H7 (cell line): ENCODE measurements at places on chromosomes 6 and 20. TPM values are rescaled to one million over a fixed set of nuclear protein-coding genes. Genes with fewer than 3 reads are reported as not detected.
A peak's percentile ranks its signal among the peaks of the same experiment; 100 is the strongest.

CBLN4 gene
- total RNA-seq: not detected in 2 replicates

FERMT1 gene
- 11.0 and 14.3 TPM in 2 replicates for total RNA-seq

ESR1 gene
- under 0.01 and 0.04 TPM in 2 replicates for total RNA-seq

MDFI gene
- 205 and 262 TPM in 2 replicates for total RNA-seq

GRCh38 chr6:150451807-150452427 lies 83.1 kb downstream of the IYD start:
- DNase-seq: no peak

DNA sequence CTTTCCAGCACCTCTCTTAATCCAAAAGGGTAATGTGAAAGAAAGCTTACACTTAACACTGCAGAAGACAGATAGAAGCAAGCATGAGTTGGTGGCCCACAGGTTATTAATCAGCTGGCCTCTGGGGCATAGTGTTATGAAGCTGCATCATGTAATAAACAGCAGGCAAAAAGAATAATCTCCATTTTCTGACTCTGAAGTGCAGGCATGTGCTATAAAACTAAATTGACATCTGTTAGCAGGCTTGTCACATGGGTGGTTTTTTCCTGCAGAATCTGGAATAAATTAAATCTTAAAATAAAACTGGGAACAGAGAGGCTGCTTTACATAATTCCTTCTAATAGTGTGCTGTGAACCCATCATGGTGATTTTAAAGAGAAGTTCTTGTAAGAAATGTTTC lies 73.3 kb downstream of the METTL24 start:
- DNase-seq: no peak

- no peak for DNase-seq
Measured at GRCh38 chr6:139422105-139423036, 47.9 kb upstream of the CITED2 start.

GRCh38 chr20:6940048-6940447 lies 172.6 kb downstream of the BMP2 start:
- peak; percentile 37 for DNase-seq

DNA sequence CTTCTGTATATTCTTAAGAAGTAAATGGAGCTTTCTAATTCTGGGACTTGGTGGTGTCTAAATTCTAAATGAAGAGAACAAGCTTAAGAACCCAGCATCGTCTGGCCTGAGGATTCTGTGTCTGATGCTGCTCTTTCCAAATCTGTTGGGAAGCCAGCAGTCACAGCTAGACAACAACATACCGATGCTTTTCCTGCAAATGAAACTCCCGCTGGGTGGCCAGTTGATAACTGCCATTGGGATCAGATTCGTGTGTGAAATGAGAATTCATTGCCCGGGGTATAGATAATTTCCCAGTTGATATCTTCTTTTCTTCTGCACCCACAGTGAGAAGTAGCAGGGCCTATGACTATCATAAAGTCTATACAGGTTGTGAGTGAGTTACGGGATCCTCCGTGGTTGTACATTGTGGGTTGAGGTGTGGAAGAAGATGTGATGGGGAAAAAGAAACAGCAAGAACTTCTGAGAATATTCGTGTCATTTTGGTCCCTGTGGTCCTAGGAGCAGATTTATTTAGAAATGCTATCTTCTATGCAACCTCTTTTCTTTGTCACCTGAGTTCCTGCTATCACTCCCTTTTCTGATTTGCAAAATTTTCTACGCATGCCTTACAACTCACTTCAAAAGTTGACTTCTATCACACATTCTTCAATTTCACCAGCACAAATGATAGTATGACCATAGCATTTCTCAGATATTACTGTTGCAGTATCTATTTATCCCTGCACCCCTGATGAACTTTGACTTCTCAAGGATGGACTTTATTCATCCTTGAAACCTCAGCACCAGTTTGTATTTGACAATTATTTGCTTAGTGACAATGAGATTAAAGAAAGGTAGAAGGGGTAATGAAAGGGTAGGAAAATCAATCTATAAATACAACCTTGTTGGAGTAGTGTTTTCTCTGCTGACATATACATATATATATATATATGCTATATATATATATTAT lies 10.4 kb downstream of the NOX3 start:
- no peak for DNase-seq

DNA sequence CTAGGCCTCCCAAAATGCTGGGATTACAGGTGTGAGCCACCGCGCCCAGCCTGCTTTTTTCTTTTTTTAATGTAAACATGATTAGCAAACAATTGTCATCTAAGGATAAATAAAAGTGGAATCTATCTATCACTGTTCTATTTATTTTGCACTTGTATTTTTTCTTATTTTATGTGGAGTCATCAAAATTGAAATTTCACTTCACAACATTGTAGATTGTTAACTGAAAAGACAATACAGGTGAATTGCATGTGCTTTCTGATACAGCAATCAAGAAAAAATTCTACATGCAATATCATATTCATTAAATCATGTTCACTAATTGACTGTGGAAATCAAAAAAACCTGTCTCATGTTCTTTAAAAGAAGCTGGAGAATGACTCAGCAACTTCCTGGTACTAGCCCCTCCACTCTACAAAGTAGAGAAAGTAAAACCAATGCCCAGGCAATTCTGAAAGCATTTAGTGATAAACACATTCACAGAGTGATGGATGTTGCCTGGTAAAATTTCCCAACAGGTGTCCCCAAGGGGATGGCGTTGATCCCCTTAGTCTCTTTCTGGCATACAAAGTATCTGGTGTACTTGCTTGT lies 10.7 kb upstream of the RFX6 start:
- DNase-seq: no peak

GRCh38 chr6:16731478-16732051 lies 29.7 kb downstream of the ATXN1 start:
- no peak for DNase-seq

- no peak for DNase-seq
Measured at GRCh38 chr20:54929191-54929590, 453.8 kb downstream of the DOK5 start.

GRCh38 chr20:24492698-24493097 lies 23.3 kb downstream of the SYNDIG1 start:
- DNase-seq: no peak

- no peak for DNase-seq
Measured at GRCh38 chr6:146110990-146111389, 82.1 kb downstream of the GRM1 start.

- no peak for DNase-seq
Measured at GRCh38 chr6:11111769-11112437, 378 bp upstream of the ERVFRD-1 start.

DNA sequence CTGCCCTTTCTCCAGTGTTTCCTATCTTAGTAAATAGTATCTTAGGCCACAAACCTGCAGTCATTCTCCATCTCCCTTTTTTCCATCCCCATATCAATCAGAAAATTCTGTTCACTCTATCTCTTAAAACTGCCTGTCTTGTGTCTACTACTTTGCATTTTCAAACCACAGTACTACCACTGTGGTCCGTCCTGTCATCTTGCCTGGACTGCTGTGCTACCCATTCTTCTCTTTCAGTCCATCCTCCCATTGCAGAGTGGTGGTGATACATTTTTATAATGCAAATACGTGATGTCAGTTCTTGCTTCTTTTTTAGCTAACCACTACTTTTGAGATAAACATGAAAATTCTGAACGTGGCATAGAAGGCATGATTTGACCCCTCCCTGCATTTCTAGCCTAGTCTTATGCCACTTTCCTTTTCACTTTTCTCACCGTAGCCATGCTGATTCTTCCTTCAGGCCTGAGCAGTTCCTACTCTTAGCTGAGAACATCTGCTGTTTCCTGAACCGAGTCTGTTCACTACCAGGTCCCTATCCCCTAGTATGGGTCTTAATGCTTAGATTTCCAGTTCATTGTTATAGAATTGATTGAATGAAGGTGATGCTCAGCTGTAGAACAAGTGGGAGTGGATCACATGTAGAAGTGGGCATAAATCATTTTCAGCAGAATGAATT lies 13.8 kb downstream of the TBPL1 start:
- DNase-seq: no peak

DNA sequence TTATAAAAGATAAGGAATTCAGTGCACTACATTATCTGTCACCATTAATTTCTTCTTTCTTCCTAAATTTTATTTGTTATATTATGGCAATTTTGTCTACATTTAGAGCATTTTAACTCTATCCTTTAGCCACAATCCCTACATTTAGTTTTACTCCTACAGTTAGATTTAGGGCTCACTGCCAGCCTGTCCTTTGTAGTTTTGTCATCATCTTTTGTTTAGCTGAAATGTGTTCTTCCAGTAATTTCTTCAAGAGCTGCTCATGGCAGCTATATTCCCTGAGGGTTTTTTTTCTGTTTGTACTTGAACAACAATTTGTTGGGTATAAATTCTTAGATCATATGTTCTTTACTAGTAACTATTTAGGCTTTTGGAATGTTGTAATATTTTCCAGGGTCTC lies 72.7 kb upstream of the B3GAT2 start:
- DNase-seq: no peak

GRCh38 chr6:38815250-38815649 lies 100.1 kb downstream of the DNAH8 start:
- no peak for DNase-seq

DNA sequence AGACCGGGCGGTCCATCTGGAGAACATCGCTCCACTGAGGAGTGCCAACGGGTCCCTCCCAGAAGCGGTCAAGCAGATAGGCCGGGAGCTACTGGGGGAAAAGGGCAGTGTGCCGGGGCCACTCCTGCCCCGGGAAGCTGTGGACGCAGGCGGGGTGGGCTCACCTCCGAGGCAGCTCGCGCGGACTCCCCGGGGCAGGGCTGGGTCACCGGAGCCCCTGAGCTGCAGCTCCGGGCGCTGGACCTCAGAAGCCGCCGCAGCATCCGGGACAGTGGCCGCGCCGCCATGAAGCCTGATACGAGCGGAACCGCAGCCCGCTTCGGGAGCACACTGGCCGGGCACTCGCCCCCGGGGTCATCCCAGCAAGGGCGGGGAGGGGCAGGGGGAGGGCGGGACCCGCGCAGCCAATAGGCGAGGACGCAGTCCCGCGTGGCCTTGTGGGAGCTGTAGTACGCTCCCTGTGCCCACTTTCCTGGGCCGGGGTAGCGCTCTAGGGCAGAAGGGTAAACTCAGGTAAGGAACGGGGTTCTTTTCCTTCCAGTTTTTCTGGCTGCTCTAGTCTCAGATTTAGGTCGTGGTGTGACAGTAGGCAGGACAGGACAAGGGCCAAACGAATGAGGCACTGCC lies at the start of gene MOCS1:
Gene MOCS1 (minus strand): TSS at position 332 of the 627 bp plus-strand sequence. CDS start 45 bp downstream, at position 287.
- peak; percentile 95 for DNase-seq

DNA sequence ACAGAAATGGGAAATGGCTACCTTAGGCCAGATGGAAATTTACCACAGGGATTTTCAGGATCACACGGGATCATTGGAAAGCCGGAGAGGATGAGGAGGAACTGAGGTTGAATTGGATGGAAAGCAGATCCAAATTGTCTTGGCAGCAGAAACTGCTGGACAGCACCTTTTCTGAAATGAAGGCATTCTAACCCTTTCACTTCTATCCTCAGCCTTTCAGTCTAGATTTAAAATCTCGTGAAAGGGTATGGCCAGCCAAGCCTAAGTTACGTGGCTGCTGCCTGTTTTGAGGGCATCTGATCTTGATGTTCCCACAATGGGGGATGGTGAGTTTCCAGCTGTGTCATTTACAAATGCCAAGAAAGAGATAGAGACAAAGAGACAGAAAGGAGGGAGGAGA lies 358.2 kb downstream of the KIF16B start:
- DNase-seq: no peak

DNA sequence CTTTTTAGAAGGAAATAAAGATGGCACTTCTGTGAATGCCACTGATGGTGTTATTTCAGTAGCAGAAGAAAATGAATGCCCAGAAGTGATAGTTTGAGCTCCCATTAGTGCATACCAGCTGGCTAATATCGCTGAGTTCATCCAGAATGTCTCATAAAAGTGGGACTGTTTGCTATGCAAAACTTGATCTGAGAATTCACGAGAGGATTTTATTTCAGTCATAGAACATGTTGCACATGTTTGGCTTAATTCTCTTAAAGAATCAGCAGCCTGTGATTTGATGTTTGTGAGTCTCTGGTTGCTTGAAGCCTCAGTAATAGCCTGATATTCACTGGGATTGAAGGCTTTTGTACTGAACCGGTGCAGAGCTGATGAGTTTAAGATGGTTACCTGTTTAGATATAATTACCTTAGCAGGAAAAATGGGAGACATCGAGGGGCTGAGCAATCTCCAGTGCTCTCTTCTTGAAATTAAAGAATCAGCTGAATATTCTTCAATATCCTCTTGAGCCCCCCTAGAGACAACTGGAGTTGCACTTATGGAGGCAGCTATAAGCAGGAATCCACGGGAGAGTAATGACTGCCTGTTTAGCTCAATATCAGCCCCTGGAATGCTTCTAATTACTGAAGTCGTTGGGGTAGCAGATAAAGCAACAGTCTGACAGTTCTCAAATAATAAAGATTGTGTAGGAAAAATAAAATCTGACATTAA lies 955.5 kb downstream of the PHF3 start:
- DNase-seq: no peak

DNA sequence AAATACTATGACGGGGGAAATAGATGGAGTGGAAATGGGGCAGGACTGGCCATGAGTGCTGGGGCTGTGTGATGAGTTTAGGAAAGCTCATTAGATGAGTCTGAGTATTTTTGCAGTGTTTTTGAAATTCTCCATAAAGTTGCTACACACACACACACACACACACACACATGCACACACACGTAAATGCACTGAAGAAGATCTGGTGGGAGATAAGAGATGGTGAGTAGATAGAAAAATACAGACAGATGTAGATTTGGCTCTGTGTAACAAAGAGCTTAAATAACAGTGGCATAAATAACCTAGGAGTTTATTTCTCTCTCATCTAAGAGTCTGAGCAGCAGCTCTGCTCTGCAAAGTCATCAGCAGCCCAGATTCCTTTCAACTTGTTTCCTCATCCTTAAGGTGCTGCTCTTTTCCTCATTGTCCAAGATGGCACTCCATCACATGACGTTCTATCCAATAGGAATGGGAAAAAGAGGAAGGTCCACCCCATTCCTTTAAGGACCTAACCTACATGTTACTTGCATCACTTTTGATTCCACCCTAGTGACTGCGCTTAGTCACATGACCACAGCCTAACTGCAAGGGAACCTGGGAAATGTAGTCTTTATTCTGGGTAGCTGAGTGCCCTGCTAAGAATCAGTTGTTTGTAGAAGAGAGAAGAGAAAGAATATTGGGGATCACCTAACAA lies 76.4 kb downstream of the EYA2 start:
- peak; percentile 88 for DNase-seq

GRCh38 chr6:117861545-117861944 lies 45.5 kb upstream of the SLC35F1 start:
- no peak for DNase-seq

DNA sequence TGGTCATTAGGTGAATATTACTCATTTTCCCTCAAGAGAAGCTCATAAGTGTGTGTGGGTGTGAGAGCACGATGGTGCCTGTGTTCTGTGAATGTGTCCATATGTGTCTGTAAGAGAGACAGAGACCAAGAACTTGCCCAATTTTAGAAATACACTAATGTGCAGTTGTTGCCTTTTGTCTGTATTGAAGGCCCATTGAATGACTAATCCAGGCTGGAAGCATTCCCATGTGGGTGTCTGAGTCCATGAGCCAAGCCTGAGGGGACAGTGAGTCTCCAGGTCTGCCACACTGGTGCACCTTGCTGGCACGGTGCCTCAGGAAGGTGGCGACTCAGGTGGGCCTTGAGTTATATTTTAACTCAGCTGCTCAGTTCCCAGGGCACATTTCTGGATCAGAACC lies 25.5 kb upstream of the ASXL1 start:
- DNase-seq: no peak

GRCh38 chr6:33724102-33725023 lies 12.9 kb upstream of the UQCC2 start:
- DNase-seq: peak; percentile 72

GRCh38 chr20:29409833-29410805 lies 1847.3 kb upstream of the DEFB115 start:
- DNase-seq: peak; percentile 22
